ENCODE measurements at places on chromosomes 4 and X.

DNA sequence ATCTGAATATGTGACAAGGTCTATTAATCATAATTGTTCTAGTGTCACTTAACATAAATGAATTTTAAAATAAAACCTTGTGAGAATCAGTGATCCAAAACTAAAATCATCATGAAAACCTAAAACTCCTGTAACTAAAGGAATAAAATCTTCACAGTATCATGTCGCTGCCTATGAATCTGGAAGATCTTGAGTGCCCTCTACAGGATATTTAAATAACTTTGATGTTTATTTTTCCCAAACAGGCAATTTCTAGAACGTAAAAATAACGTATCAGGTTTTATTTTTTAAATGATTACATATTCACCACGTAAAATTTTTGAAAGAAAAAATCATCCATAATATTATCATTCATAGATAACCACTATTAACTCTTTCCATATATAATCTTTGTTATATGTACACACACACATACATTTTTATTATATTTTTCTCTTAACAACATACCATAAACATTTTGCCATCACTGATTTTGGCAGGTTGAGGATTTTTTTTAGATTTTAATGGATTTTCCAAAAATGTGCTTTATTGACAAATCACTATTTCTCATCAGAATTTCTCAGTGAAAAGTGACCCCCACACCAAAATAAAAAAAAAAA is 79.6 kb downstream of the COMMD8 start:
- no peak for DNase-seq

GRCh38 chrX:19571711-19572110 is 56.4 kb upstream of the MAP3K15 start:
- DNase-seq = no peak

- no peak for DNase-seq
Measured at GRCh38 chrX:66622209-66622608, 16.7 kb downstream of the EDA2R start.

- DNase-seq = no peak
Measured at GRCh38 chr4:118752551-118752950, 67.4 kb downstream of the METTL14 start.

- no peak for DNase-seq
Measured at GRCh38 chrX:154373340-154374306, 811 bp downstream of the FLNA start.

- no peak for DNase-seq
Measured at GRCh38 chrX:46653482-46653881, 79.9 kb downstream of the CHST7 start.

GRCh38 chr4:85741921-85742591 is 267.1 kb downstream of the ARHGAP24 start:
- DNase-seq = no peak

DNA sequence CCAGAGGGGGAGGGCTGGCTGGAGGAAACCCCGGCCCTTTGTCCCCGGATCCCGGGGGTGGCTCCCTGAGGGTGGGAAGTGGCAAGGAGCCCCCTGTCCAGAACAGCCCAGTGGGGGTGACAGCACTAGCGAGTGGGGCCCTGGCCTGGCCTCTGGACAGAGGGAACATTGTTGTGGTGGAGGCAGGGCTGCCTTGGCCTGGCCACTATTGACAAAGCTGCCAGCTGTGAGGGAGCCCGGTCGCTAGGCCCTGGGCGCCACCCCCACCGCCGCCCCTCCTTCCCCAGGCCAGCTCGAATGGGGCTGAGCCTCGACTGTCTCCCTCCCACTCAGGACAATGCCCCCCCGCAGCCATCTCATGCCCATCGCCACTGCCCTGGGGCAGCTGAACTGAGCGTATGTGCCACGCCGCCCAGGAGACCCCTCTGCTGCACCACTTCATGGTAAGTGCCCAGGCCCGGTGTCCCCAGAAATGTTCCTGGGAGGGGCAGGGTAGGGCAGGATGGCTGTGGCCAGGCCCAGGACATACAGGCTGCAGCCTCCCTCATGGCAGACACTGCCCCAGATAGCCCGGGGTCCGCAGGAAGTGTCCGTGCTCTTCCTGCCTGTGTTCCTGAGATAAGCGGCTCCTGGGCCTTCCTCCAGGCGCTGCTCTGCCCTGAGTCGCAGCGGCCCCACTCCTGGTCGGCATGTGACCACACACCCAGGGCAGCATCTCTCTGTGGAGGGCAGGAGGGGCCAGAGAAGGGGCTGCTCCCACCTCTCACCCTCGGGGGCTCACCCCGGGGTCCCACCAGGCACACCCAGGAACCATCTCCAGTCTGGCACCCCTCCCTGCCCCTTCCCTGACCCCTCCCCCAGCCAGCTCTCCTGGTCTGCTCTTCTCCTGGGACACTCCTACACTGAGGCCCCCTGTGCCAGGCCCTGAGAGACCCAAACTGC is 1.4 kb downstream of the PLXNB3 start:
- no peak for DNase-seq

GRCh38 chr4:134160211-134160610 is 41.4 kb downstream of the PABPC4L start:
- no peak for DNase-seq

GRCh38 chrX:71809886-71810285 is 46.7 kb downstream of the CXorf49B start:
- DNase-seq = no peak

DNA sequence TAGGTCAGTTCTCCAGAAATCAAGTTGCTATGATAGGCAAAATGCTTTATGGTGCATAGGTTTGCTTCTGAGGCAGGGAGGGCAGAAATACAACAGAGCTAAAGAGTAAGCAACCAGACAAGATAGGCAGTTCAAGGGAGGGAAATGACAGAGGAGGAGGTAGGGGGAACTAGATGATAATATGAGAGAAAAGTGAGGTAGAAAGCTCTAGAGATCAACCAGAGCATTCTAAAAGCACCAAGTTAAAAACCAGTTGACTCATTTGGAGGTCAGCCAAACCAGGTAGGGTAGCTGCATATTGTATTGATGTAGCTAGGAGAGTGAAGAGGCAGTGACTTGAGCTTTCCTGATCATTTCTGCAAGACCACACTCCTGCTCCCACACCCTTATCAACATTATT is 49.0 kb upstream of the SLC16A2 start:
- no peak for DNase-seq

DNA sequence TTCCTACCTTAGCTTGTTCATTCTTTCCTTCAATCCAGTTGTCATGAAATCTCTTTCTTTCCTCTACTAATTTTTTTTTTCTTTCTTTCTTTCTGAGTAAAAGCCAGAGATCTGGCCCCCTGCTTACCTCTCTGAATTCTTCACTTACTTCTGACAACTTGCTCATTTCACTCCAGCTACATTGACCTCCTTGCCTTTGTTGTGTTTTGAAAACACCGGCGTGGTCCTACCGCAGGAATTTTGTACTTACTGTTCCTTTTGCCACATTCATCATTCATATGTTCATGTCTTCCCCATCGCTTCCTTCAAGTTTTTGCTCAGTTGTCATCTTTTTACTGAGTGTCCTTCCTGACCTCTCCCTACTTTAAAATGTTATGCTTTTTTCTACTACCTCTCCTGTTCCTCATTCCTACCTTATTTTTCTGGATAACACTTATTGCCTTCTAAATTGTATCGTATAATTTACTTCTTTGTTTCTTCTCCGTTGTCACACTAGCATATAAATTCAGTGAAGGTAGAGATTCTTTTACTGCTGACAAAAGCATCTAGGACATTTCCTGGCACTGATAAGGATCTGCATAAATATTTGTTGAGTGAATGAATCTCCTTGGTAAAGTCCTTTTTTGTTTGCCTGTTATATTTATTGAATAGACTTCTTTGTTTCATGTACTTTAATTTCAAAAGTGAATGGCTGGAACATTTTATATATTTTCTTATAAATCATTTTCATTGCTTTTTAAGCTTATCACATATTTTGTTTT is 74.4 kb downstream of the NFKB1 start:
- DNase-seq = no peak

DNA sequence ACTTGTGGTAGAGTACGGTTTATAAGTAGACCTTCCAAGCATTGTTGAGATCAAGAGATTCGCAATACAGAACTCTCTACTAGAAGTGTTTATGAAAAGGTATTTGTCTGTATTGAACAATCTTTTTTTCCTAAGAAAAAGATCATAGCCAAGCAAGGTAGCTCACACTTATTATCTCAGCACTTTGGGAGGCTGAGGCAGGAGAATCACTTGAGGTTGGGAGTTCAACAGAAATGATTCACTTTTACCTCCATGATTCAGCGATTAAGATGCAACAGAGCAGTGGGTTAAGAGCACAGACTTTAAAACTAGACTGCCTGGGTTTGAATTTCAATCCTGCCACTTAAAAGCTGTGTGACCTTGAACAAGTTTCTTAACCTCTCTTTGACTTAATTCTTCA is 74.3 kb downstream of the TMEM156 start:
- DNase-seq = no peak

- DNase-seq = no peak
Measured at GRCh38 chr4:110418641-110419040, 57.3 kb upstream of the ENPEP start.

GRCh38 chr4:77595364-77595973 is 10.2 kb upstream of the CXCL13 start:
- no peak for DNase-seq

DNA sequence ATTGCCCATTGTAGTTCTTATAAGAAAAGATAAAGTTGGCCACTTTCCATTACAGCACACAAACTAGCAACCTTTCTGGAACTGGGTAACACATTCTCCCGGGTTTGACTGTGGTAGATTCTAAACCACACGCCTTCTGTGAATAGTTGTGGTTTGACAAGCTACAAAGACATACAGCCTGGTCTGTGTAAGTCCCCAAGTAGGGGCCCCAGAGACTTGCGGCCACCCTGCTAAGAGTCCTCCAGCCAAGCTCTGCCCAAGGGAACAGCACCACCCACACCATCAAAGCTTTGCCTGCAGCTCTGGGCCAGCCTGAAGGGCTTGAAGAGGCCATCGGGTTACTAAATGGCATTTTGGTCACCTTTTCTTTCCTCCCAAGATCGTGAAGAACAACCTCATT is 203.4 kb downstream of the MAML3 start:
- peak; percentile 25 for DNase-seq

DNA sequence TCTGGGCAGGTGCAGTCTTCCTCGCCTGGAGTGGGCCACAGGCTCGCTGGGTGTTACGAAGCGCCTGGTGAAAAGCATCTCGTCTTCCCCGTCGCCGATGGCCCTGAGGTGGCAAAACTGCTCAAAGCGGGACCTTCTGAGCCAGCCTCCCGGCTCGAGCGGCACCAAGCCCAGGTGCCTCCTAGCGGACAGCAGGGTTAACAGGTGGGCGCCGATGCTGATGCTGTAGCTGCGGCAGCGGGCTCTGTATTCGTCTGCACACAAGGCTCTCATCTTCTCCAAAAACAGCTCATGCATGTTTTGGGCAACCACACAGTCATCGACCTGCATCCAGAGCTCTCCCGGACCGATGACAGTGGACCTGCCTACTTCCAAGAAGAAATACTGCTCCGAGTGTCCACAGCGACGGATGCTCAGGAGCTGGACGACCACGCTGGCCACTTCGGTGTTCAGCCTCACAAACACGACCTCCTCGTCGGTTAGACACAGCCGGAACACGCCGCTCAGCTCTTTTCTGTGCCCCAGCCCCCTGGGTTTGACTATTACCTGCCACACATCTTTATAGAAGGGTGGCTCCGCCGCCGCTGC is 1.2 kb downstream of the IRS4 start:
- DNase-seq = no peak

GRCh38 chrX:21985332-21985777 is 44.8 kb downstream of the SMS start:
- DNase-seq = peak; percentile 62

All from stimulated activated CD4-positive, alpha-beta T cell treated with anti-CD3 and anti-CD28 coated beads, Interleukin-15, amount 100 ng/mL, for 48 hours (primary cell).